H9 (cell line): ENCODE measurements at places on chromosomes 7 and 10. TPM values are rescaled to one million over a fixed set of nuclear protein-coding genes. Genes with fewer than 3 reads are reported as not detected.

GRCh38 chr7:54477083-54477482 lies 65.1 kb upstream of the VSTM2A start:
- no peaks in the 10 kb centered on the region for H3K27me3 ChIP-seq
- H3K36me3 ChIP-seq, result peaks cover 1% of the 10 kb centered on the region; the same call in 1 of the 3 replicates
- H3K4me1 ChIP-seq, result no peaks in the 10 kb centered on the region
- no peak overlapping the region for H3K4me3 ChIP-seq
- no peak overlapping the region for H3K27ac ChIP-seq

DNA sequence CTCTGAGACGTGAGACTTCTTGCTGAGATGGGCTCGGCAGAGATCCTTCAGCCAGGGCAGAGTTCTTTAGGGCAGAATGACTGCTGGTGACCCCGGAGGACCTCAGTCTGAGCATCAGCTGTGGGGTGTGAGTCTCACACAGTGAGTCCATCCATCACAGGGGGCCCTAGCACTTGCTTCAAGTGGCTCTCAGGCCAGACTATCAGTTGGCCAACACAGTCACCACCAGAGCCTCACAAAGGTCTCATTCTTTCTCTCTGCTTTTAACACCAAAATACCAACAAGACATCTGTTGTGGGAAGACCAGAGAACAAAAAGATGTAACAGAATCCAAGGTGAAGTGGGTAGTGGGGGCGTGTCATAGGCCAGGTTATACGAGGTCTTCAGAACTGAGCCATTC lies 345.6 kb upstream of the NRP1 start:
- H3K4me1 ChIP-seq, result no peaks in the 10 kb centered on the region
- DNase-seq, result no peak
- H3K27ac ChIP-seq, result no peak overlapping the region
- H3K36me3 ChIP-seq, result peaks cover 10% of the 10 kb centered on the region

GRCh38 chr7:112505495-112505894 lies 24.7 kb downstream of the LSMEM1 start:
- H3K4me1 ChIP-seq, result no peaks in the 10 kb centered on the region
- no peak overlapping the region for H3K4me3 ChIP-seq
- no peaks in the 10 kb centered on the region for H3K36me3 ChIP-seq
- DNase-seq, result no peak
- H3K27me3 ChIP-seq, result no peaks in the 10 kb centered on the region; the same call in 1 of the 2 replicates
- no peak overlapping the region for H3K27ac ChIP-seq

DNA sequence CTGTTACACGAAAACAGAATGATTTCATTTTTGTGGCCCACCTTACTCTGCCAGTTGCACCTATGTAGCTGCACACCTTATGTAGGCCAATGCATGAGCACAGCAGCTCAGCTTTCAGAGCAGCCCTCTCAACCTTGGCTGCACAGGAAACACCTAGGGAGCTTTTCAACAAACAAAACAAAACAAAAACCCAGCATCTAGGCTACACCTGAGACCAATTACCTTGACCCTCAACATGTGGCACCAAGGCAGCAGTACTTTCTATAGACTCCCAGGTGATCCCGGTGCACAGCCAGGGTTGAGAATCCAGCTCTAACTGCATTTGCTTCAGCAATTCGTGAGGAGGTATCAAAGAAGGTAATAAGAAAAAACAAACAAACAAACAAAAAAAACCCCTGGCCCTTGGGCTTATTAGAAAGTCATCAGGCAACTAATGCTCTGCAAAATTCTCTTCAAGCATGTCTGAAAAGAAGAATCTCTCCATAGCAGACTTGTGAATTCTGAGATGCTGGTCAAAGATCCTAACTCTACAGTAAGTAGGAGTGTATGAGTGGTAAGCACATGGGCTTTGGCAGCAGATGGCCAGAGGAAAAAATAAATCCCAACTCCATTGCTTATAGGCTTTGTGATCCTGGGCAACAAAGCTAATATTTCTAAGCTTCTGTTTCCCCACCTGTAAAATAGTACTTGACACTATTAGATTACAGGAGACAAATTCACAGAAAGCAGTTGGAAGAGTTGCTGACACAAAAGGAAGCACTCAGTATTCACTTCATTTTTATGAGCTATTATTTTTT lies 113.4 kb upstream of the NOBOX start:
- no peak overlapping the region for H3K4me3 ChIP-seq
- no peaks in the 10 kb centered on the region for H3K36me3 ChIP-seq
- H3K27me3 ChIP-seq, result no peaks in the 10 kb centered on the region
- no peak for DNase-seq
- no peak overlapping the region for H3K27ac ChIP-seq

DNA sequence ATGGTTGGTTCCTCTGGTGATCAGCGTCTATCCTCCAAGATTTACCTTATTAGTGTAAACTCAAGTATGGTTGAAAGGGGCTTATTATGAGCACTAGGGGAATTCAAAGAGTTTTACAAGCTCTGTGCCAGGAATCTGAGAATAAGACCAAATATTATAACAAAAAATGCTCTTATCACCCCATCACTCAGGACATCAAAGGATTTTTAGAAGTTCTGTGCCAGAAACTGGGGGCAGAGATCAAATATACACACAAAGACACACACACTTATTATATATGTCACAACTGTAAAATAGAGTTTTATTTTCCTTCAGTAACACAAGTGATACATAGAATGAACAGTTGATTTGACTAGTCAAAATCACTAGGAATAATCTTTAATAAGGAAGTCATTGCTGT lies 89.3 kb downstream of the MLLT10 start:
- H3K27ac ChIP-seq, result no peak overlapping the region
- no peaks in the 10 kb centered on the region for H3K27me3 ChIP-seq
- peaks cover 37% of the 10 kb centered on the region for H3K36me3 ChIP-seq
- DNase-seq, result no peak
- no peak overlapping the region for H3K4me3 ChIP-seq

- peak; percentile 93 for DNase-seq
- no peaks in the 10 kb centered on the region for H3K27me3 ChIP-seq
- H3K27ac ChIP-seq, result no peak overlapping the region
- no peaks in the 10 kb centered on the region for H3K36me3 ChIP-seq
- H3K4me3 ChIP-seq, result no peak overlapping the region
- H3K4me1 ChIP-seq, result no peaks in the 10 kb centered on the region
Measured at GRCh38 chr10:71860243-71861029, 9.4 kb upstream of the PSAP start.

GRCh38 chr10:129210876-129211275 lies 256.2 kb upstream of the MGMT start:
- H3K27ac ChIP-seq, result no peak overlapping the region
- no peak overlapping the region for H3K4me3 ChIP-seq

DNA sequence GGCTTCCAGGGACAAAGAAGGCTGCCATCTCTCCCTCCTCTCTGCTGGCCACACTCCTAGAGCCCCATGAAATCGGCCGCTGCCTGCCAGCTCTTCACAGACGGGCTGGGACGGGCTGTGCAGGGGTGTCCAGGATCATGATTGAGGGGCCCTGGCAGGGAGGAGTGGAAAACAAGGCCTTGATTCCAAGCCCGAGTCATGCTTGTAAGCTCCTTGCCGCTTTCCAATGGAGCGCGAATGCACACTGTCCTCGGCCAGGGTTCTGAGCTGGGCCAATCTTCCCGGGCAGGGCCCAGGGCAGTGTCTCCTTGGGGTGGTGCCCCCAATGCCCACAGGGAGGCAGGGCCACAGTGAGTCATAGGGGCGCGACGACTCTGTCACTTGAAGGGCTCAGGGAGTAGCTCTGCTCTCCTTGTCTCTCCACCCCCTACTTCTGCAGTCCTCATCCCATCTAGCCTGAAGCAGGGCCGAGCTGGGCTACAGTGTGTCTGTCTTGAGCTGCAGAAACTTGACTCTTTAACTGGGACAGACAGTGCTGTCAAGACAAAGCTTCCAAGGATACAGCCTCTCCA lies 186.2 kb upstream of the SVIL start:
- no peak overlapping the region for H3K4me3 ChIP-seq
- H3K4me1 ChIP-seq, result no peaks in the 10 kb centered on the region; the same call in 1 of the 2 replicates
- no peaks in the 10 kb centered on the region for H3K27me3 ChIP-seq
- no peaks in the 10 kb centered on the region for H3K36me3 ChIP-seq
- DNase-seq, result no peak

GRCh38 chr7:49580761-49581160 lies 192.7 kb upstream of the VWC2 start:
- DNase-seq, result no peak
- H3K27me3 ChIP-seq, result no peaks in the 10 kb centered on the region
- H3K27ac ChIP-seq, result no peak overlapping the region
- H3K4me3 ChIP-seq, result no peak overlapping the region
- no peaks in the 10 kb centered on the region for H3K36me3 ChIP-seq

DNA sequence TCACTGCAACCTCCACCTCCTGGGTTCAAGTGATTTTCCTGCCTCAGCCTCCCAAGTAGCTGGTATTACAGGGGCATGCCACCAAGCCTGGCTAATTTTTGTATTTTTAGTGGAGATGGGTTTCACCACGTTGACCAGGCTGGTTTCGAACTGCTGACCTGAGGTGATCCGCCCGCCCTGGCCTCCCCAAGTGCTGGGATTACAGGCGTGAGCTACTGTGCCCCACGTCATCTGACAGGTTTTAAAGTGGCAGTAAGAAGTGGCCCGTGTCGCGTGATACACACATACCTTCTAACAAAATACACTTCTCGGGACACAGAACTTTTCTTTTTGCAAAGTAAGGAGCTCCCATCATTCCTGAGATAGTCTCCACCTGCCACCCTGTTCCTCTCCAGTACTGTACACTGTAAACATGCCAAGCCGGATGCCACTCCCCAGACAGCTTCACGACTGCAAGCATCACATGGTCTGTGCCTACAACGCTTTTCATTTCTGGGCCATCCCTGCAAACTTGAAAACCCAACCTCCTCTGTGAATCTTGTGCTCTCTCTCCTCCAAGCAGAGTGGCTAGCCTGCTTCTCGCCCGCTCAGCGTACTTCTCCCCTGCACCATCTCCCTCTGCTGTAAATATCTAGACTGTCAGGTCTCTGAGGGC lies 256.3 kb upstream of the KLF14 start:
- no peak for DNase-seq
- no peak overlapping the region for H3K27ac ChIP-seq
- H3K27me3 ChIP-seq, result no peaks in the 10 kb centered on the region
- H3K36me3 ChIP-seq, result no peaks in the 10 kb centered on the region

DNA sequence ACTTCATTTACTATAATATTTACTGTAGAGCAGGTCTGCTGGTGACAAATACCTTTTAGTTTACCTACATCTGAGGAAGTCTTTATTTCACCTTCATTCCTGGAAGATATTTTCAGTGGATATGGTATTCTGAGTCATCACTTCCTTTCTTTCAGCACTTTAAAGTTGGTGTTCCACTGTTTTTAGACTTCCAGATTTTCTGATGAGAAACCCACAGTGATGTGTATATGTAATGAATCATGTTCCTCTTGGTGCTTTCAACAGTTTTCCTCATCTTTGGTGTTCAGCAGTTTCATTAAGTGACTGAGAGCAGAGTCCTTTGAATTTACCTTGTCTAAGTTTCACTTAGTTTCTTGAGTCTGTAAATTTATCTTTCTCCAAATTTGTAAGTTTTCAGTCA lies 36.4 kb downstream of the COPG2 start:
- H3K4me1 ChIP-seq, result no peaks in the 10 kb centered on the region
- no peak for DNase-seq
- no peak overlapping the region for H3K27ac ChIP-seq
- H3K4me3 ChIP-seq, result no peak overlapping the region

DNA sequence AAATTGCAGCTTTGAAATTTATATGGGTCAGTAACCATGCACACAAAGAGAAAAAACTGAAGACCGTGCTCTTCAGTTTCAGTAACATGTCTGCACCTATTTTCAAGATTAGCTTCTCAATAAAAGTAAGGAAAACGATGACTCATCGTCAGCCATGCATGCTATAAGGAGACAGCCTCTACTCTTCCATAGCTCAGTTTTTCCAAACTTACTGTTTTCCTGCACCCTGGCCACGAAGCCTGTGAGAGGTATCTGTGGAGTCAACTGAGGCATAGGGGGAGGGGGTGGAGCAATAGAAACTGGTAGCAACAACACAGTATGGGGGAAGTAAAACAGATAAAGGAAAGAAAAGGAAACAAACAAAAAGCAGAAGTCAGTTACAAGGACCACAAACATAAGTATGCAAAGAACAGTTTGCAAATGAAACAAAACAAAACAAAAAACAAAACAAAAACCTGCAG lies 58.0 kb downstream of the PDSS1 start:
- H3K27me3 ChIP-seq, result no peaks in the 10 kb centered on the region
- no peaks in the 10 kb centered on the region for H3K36me3 ChIP-seq
- H3K4me3 ChIP-seq, result no peak overlapping the region

GRCh38 chr7:107661081-107661864 lies 645 bp downstream of the SLC26A4 start:
- peak; percentile 76 for DNase-seq
- H3K27ac ChIP-seq, result no peak overlapping the region
- no peaks in the 10 kb centered on the region for H3K4me1 ChIP-seq
- H3K36me3 ChIP-seq, result no peaks in the 10 kb centered on the region
- H3K27me3 ChIP-seq, result peaks cover 33% of the 10 kb centered on the region

DNA sequence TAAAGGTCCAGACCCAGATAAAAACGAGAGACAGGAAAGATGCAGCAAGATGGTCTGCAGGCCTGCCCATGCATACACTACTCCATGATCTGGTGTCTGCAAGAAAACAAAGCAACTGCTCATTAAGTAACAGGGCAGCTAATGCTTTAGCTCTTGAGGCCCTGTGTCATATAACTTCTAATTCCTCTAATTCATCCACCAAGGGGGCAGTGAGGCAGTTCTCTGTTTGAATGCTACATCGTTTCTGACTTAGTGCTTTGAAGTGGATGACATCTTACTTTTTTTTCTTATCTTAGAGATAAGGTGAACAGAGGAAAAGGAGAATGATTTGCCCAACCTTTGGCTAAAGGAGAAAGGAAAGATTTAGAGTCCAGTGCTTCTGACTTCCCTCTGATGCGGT lies 619.7 kb downstream of the AUTS2 start:
- no peak overlapping the region for H3K4me3 ChIP-seq
- no peaks in the 10 kb centered on the region for H3K27me3 ChIP-seq
- no peak for DNase-seq
- H3K4me1 ChIP-seq, result no peaks in the 10 kb centered on the region
- H3K36me3 ChIP-seq, result no peaks in the 10 kb centered on the region

DNA sequence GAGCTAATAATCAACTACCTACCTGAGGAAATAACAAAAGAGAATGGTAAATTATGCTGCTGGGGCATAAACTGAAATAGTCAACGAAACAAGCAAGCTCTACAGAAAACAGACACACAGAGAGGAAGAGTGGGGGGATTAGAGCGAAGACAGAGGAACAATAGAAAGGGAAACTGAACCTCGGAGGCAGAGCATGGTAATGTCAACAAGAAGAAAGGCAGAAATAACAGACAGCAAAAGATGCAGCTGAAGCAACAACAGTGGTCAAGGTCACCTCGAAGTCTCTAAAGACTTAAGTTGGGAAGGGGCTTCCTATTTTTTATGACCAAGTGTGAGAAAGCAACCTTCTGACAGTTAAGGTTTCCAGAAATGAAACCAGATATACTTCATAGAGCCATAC lies 177.0 kb downstream of the ZNF438 start:
- H3K27me3 ChIP-seq, result no peaks in the 10 kb centered on the region
- no peak overlapping the region for H3K27ac ChIP-seq
- no peaks in the 10 kb centered on the region for H3K36me3 ChIP-seq
- no peak overlapping the region for H3K4me3 ChIP-seq

GRCh38 chr7:106551936-106552335 lies 109.0 kb downstream of the CCDC71L start:
- H3K27me3 ChIP-seq, result no peaks in the 10 kb centered on the region
- H3K4me3 ChIP-seq, result no peak overlapping the region
- H3K27ac ChIP-seq, result no peak overlapping the region
- H3K4me1 ChIP-seq, result no peaks in the 10 kb centered on the region

LIPM gene
- total RNA-seq, result not detected in 2 replicates

HOXA7 gene
- total RNA-seq, result not detected in 2 replicates

CTAGE15 gene
- 1.7 and 1.8 TPM in 2 replicates for total RNA-seq

TSPAN33 gene
- 34.7 and 36.7 TPM in 2 replicates for total RNA-seq

NAT16 gene
- 0.50 and 0.88 TPM in 2 replicates for total RNA-seq

TTYH3 gene
- 122 TPM in 2 replicates for total RNA-seq

C7orf33 gene
- total RNA-seq, result not detected in 2 replicates

NPY4R gene
- not detected in 2 replicates for total RNA-seq

DNAH11 gene
- 1.8 and 2.5 TPM in 2 replicates for total RNA-seq
